ENCODE measurements at places on chromosomes 6 and 20.

GRCh38 chr6:99402448-99402847 lies 8.5 kb upstream of the COQ3 start:
- no peak for DNase-seq

- no peak for DNase-seq
These were observed 75.1 kb downstream of the LY86 start for GRCh38 chr6:6663421-6664135.

GRCh38 chr6:119156757-119157505 lies 78.5 kb upstream of the FAM184A start:
- no peak for DNase-seq

DNA sequence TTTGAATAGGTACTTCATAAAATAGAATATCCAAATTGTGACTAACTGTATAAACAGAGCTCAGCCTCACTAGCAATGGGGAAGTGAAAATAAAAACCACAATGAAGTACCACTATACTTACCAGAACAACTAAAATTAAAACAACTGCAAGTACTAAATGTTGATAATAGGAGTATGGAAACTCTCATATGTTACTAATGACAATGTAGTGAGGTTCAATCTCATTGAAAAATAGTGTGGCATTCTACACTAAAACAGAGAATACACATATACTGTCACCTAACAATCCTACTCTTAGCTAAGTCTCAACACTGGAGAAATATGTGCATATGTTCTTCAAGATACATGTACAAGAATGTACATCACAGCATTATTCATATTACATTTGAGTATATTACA lies 132.0 kb upstream of the CARMIL1 start:
- DNase-seq, result no peak

GRCh38 chr6:12051861-12052368 lies 39.8 kb downstream of the HIVEP1 start:
- no peak for DNase-seq

DNA sequence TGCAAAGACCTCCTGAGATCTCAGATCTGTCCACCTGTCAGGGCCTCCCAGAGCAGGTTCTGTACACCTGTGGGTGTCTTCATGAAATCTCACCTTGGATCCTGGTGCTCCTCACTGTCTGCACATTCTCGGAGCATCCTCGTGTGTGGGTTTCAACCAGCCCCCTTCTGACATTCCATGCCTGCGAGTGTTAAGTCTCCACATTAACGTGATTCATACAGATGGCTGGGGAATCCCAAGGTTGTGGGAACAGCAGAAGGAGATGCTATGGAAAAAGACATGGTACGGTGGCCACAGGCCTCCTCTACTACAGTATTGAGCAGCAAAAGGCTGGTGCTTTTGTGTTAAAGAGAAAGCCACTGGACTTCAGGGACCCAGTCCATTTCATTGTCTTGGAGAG lies 556.5 kb downstream of the DHX35 start:
- no peak for DNase-seq

DNA sequence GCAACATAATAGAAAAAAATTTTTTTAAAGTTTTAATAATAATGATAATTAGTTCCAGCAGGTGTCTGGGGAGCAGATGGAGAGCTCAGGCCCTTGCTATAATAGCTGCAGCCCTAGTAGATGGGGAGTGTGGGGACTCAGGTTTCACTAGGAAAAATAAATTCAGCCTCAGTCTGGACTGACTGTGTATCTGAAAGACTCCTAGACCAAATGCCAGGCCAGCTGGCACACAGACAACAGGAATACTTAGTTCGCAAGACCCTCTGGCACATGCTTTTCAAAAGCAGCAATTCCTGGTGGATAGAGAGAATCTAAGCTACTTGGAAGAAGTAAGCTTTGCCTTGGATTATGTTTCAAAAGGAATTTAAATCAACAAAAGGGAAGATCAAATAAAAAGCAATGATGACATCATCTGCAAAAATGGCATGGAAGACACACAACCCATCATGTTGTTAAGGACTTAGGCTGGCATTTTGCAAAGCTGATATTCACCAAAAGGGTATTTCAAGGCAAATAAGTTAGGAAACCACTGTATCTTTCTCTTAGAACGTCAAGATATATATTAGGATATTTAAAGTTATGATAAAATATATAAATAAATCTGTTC lies 107.8 kb downstream of the RNGTT start:
- DNase-seq, result no peak
